ENCODE measurements at places on chromosomes 2 and 18.

DNA sequence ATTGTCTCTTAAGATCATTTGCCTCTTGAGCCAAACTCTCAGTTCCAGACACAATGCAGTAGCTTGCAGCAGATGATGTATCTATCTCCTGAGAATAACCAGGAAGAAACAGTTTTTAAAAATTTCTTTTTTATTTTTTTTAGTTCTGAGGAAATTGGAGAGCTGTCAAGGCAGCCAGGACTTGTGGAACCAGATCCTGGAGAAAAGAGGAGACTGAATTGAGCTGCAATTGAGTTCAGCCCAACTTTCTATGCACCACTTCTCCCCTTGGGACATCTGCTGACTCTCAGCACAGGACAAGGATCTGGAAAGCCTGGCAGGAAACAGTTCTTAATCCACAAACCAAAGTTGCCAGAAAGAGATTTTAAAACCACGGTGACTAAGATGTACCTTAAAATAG is 13.5 kb upstream of the CSRNP3 start:
- no peak for DNase-seq

DNA sequence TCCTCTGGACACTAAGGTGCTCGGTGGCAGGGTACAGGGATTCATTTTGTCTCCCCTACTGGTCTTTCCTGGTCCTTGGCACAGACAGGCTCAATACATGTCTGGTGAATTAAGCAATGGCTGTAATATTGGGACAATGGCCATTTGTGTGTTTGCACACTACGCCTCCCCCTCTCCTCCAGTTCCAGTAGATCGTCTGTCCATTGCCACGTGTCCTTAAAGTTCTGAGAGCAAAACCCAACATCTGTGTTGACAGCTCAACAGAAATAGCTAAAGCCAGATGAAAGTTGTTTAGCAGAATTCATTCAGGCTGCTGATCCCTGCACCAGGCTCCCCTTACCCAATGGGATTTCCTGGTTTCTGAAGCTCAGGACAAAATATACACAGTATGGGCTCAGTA is 9.0 kb upstream of the FABP1 start:
- no peak for DNase-seq

DNA sequence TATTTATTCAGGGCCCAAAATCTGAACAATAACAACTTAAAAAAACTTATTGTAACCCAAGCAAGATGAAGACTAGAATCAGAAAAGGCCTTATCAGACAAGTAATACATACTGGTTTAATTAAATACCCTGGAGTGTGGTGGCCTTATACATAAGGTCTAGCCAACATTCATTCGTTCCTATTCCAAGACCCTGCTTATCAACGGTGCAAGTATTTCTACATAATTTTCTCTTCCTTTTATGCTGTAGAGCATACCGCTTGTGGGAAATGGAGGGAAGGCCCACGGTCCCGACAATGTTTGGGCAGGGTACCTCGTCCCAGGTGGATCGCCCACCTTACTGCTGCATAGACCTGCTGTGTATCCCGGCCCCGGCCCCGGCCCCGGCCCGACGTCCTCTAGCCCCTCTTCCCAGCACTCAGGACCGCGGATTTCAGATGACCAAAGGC is 708 bp downstream of the ZNF24 start:
- DNase-seq, result no peak

GRCh38 chr2:118980573-118980972 is 38.6 kb downstream of the MARCO start:
- DNase-seq, result no peak

DNA sequence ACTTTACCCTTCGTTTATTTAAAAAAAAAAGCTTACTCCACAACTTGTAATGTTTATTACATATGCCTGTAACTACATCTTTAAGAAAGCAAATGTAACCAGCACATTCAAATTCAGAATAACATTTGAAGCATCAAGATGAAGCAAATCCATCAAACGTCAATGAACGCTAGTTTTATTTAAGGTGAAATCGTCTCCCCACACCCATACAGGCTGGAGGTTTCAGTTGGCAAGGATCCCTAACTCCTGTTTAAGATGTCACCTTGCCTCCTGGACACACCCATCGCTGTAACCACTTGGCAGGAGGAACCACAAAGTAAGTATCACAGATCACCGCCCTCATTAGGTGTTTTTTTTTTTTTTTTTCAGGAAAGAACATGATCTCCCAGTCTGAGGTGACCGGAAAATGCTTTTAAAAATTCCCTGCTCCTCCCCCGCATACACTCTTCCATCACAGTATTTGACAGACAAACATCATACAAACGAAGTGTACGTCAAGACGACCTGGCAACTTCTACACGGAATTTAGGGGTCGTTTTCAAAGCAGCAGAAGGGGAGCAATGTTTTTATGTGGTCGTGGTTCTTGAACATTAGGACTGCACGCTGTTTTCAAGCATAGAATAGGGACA is 19.7 kb upstream of the STPG4 start:
- DNase-seq, result no peak

- DNase-seq, result no peak
Observed at GRCh38 chr2:231547315-231548110, 17.3 kb upstream of the NMUR1 start.

GRCh38 chr2:21229302-21229701 is 105.5 kb downstream of the TDRD15 start:
- no peak for DNase-seq

GRCh38 chr2:236375973-236376476 is 111.8 kb upstream of the ASB18 start:
- DNase-seq, result no peak
